ENCODE measurements at places on chromosomes 13 and 19.

GRCh38 chr19:21947775-21948174 is 63.0 kb downstream of the ZNF208 start:
- no peak for DNase-seq

DNA sequence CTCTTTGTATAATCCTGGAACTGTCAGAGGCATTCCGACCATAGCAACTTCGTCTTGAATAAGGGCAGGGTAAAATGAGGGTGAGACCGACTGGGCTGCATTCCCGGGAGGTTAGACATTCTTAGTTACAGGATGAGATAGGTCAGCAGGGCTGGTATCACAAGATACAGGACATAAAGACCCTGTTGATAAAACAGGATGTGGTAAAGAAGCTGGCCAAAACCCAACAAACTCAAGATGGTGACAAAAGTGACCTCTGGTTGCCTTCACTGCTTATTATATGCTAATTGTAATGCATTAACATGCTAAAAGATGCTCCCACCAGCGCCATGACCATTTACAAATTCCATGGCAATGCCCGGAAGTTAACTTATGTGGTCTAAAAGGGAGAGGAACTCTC is 27.7 kb upstream of the MBNL2 start:
- DNase-seq, result no peak

GRCh38 chr19:13840305-13841085 is 36.4 kb upstream of the NANOS3 start:
- DNase-seq, result no peak

- no peak for DNase-seq
Measured at GRCh38 chr13:89746554-89746953, 1600.9 kb upstream of the MIR17HG start.

DNA sequence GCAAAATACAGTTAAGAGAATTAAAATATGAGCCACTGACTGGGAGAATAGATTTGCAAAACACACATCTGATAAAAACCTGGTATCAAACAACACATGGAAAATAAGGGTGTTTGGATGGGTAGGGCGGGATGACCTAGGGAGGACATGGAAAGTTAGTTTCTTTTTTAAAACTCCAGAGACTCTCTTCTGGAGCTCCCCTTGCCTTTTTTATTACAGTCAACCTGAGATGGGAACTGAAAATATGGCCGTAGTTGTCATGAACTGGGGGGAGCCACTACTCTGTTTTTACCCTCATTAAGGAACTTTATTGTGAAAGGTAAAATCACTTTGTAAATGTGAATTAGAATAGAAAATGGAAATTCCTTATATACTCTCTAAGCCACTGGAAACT is 113.0 kb downstream of the ATP11A start:
- DNase-seq, result no peak

DNA sequence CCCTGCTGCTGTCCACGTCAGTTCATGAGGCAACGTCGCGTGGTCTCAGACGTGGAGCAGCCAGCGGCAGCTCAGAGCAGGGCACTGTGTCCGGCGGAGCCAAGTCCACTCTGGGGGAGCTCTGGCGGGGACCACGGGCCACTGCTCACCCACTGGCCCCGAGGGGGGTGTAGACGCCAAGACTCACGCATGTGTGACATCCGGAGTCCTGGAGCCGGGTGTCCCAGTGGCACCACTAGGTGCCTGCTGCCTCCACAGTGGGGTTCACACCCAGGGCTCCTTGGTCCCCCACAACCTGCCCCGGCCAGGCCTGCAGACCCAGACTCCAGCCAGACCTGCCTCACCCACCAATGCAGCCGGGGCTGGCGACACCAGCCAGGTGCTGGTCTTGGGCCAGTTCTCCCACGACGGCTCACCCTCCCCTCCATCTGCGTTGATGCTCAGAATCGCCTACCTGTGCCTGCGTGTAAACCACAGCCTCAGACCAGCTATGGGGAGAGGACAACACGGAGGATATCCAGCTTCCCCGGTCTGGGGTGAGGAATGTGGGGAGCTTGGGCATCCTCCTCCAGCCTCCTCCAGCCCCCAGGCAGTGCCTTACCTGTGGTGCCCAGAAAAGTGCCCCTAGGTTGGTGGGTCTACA is 6.6 kb downstream of the FSTL3 start:
- DNase-seq, result no peak
